Right atrium auricular region (tissue), 2 donors: ENCODE measurements at places on chromosomes 2 and 18. TPM values are rescaled to one million over a fixed set of nuclear protein-coding genes. Genes with fewer than 3 reads are reported as not detected.

DNA sequence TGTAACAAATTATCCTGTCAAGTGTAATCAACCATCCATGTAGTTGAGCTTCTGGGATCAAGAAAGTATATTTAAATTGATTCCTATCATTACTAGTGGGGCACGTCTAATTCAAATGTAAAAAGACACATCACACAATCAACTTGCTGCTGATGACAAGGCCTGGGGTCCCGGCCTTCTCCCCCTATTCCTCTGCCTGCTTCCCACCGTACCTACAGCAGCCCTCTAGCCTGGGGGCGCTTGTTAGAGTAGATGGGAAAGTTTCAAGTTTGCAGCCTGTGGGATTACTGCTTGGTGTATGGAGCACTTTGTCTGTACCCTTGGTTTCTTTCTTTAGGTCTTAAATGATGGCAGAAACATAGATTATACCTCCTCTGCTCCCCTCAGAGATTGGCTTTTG is 333.3 kb upstream of the KYNU start:
- DNase-seq = no peak
- H3K27me3 ChIP-seq = no peaks in the 10 kb centered on the region
- no peak overlapping the region for H3K4me3 ChIP-seq
- H3K27ac ChIP-seq = no peak overlapping the region

GRCh38 chr2:136284226-136285119 is 166.5 kb upstream of the CXCR4 start:
- H3K4me1 ChIP-seq = no peaks in the 10 kb centered on the region
- H3K36me3 ChIP-seq = no peaks in the 10 kb centered on the region
- H3K27ac ChIP-seq = no peak overlapping the region
- no peak for DNase-seq
- H3K27me3 ChIP-seq = no peaks in the 10 kb centered on the region

DNA sequence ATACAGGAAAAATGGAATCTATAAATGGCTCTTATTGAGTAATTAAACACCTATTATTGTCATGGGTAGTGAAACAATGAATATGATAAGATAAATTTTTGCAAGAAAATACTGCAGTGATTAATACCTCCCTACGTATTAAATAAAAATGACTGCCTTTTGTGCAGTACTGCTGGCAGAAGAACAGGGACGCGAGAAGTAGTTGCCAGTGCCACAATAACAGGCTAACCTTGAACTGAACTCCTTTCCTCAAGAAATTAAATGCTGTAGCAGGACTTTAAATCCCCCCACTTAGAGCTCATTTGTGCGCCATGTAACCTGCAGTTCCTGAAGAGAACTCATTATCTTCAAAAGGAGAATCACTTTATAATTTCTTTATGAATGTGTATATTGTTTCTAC is 24.6 kb downstream of the FIGN start:
- H3K4me3 ChIP-seq = no peak overlapping the region
- peaks cover 39% of the 10 kb centered on the region for H3K4me1 ChIP-seq
- no peaks in the 10 kb centered on the region for H3K27me3 ChIP-seq
- H3K36me3 ChIP-seq = no peaks in the 10 kb centered on the region
- no peak overlapping the region for H3K27ac ChIP-seq
- DNase-seq = no peak

DNA sequence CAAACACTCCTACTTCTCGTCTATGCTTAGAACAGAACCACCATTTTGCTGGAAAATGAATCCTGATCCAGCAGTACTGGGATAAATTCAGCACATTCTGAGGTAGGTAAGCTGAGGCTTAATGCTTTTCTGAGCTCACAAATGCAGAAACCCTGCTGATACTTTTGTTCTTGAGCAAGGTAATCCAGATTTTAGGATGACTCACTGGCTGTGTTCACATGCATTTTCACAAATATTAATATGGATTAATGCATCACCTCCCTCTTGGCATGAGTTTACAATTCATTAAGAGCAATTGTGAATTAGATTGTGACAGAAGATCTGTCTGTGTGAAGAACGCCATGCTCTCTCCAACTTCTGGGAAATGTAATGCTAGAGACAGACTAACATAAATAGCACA is 42.2 kb downstream of the RAD51AP2 start:
- H3K4me1 ChIP-seq = no peaks in the 10 kb centered on the region
- H3K27ac ChIP-seq = no peak overlapping the region
- no peaks in the 10 kb centered on the region for H3K36me3 ChIP-seq

GRCh38 chr2:137380610-137381009 is 583.7 kb upstream of the HNMT start:
- no peak overlapping the region for H3K4me3 ChIP-seq
- DNase-seq = no peak
- H3K4me1 ChIP-seq = no peaks in the 10 kb centered on the region
- no peaks in the 10 kb centered on the region for H3K36me3 ChIP-seq

- no peak overlapping the region for H3K27ac ChIP-seq
- H3K4me1 ChIP-seq = no peaks in the 10 kb centered on the region
- H3K4me3 ChIP-seq = no peak overlapping the region
Observed at GRCh38 chr2:121094101-121094500, 190.9 kb downstream of the TFCP2L1 start.

DNA sequence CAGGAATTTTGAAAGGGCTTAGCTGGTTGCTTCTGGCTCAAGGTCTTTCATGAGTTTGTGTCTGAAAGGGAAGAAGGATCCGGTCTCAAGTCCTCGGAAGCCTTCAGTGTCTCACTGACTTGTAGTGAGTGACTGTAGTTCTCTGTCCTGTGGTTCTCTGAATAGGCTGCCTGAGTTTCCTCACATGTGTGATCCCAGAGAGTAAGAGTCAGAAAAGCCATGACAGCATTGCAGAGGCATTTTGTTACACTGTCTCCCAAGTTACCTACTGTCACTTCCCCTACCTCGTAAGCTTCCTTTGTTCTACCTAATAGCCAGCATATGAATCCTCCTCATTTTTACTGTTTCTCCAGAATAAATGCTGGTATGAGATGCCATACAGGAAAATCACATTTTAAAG is 709.1 kb upstream of the CHAC2 start:
- no peaks in the 10 kb centered on the region for H3K27me3 ChIP-seq
- no peak for DNase-seq
- H3K4me3 ChIP-seq = no peak overlapping the region
- H3K4me1 ChIP-seq = no peaks in the 10 kb centered on the region

- H3K4me1 ChIP-seq = no peaks in the 10 kb centered on the region
- H3K27ac ChIP-seq = no peak overlapping the region
- no peak for DNase-seq
- no peak overlapping the region for H3K4me3 ChIP-seq
- H3K36me3 ChIP-seq = no peaks in the 10 kb centered on the region
Observed at GRCh38 chr18:31190919-31191318, 28.3 kb upstream of the DSC1 start.

DNA sequence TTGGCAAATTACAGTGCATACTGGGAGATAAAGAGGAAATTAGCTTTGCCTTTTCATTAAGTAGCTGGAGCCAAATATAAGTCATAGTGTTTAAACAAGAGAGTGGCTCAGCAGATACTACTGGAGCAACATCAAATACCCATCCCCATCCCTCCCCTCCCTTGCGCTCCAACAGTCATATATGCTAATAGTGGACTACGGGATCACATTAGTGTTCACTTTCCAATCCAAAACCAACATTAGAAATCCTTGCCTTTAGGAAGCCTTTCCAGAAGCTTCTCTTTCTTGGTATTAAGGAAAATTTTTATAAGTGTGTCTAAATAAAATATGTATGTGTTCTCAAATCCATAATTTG is 1669.3 kb downstream of the SUCLG1 start:
- no peak overlapping the region for H3K27ac ChIP-seq
- H3K36me3 ChIP-seq = no peaks in the 10 kb centered on the region
- H3K4me3 ChIP-seq = no peak overlapping the region
- no peaks in the 10 kb centered on the region for H3K27me3 ChIP-seq

DNA sequence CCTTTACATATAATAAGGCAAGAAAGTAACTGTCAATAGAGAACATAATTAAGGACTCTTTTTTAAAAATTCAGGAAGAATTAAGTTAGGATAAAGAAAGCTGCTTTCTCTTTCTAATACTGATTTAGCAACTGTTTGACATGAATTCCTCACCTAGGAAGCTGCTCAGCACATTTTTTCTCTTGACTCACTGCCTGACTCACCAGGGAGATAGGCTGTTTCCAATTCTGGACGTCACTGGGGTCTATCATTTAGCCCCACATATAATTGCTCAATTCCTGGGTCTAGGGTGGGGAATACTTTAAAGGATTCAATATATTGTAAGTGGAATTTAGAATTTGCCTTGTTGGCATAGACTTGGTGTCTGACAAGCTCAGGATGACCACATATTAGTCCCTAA is 50.8 kb upstream of the UGP2 start:
- H3K36me3 ChIP-seq = no peaks in the 10 kb centered on the region
- H3K27me3 ChIP-seq = no peaks in the 10 kb centered on the region

DNA sequence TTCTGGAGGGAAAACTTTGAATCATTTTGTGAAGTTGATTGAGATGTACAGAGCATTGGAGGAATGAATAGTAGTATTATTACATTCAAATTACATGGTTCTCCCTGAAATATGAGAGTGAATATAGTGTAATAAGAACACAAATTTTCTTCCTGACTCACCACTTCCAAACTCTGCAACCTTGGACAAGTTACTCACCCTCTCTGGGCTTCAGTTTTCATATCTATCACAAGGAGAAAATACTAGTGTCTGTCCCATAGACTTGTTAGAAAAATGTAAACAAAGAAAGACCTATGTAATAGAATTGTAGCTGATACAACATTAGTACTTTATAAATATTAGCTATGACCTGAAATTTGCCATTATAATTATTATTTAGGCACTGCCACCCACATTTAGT is 150.8 kb downstream of the LRRTM1 start:
- H3K36me3 ChIP-seq = no peaks in the 10 kb centered on the region
- no peak overlapping the region for H3K4me3 ChIP-seq
- H3K27ac ChIP-seq = no peak overlapping the region
- H3K4me1 ChIP-seq = no peaks in the 10 kb centered on the region
- no peaks in the 10 kb centered on the region for H3K27me3 ChIP-seq

DNA sequence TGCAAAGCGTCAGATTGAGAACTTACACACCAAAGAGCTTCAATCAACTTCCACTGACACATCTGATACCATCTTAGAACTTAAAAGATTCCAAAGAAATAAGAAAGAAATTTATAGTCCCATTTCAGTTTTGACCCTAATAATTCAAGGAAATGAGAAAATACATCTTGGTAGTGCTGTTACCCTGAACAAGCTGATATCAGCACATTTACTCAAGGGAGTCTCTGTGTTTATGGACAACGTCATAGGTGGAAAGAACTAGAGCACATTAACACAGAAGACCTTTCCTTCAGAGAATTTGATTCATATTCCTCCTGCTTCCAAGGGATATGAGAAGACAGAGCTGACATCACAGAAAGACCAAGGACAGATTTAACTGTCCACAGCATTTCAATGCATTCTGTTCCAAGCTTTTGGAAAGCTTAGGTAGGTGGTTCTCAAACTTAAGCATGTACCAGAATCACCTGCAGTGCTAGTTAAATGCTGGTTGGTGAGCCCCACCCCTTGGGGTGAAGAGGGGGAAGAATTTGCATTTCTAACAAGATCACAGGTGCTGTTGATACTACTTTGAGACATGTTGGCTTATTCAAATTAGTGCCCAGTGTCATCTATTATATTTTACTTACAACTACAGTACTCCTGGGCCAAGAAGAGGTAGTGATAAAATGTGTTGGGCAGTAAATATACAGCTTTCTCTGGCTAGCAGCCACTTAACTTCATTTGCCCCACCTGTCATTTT is 59.8 kb downstream of the LDAH start:
- no peak for DNase-seq
- no peak overlapping the region for H3K27ac ChIP-seq
- H3K4me1 ChIP-seq = no peaks in the 10 kb centered on the region
- no peak overlapping the region for H3K4me3 ChIP-seq
- no peaks in the 10 kb centered on the region for H3K27me3 ChIP-seq

The HTR2B gene
- total RNA-seq = 2.8 TPM

The C18orf63 gene
- not detected for total RNA-seq

The HOXD13 gene
- total RNA-seq = not detected

The ERMN gene
- total RNA-seq = not detected

The SIGLEC15 gene
- 1.9 TPM for total RNA-seq

The HMSD gene
- 0.48 TPM for total RNA-seq

The PROM2 gene
- total RNA-seq = 0.35 TPM

The EEF1B2 gene
- total RNA-seq = 212 TPM

The DNAJC10 gene
- 29.4 TPM for total RNA-seq

The DGKD gene
- 40.1 TPM for total RNA-seq
